ENCODE measurements at places on chromosomes 6 and 20.

DNA sequence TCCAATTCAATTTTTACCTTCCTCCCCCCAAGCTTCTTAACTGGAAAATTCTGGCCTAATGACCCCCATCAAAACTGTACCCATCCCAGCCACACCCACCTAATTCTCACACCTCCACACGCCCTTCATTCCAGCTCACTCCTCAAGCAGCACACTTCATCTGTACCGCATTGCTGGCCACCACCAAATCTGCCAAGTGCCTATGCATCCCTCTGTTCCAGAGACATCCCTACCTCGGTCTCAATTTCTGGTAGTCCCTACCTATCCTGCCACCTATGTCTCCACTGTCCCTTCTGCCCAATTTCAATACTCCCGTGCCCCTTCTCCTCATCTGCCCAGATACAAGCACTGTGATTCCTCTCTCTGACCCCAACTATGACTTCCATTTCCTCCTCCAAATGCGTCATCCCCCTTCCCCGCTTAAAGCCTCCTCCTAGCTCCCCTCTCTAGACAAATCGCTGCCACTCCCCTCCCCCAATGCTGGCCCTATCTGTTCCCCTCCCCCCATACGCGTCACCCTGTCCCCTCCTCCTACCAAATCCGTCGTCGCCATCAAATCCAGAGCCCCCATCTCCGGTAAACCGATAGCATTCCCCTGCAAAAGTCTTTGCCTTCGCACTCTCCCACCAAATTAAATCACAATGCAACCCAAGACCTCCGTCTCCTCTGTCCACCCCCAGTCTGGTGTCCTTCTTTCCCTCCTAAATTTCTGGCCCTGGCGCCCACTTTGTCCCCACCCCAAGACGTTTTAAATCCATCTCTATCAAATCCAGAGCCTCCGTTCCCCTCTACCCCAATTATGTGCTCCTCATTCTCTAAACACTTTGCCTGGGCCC is 1.2 kb downstream of the MTCH1 start:
- DNase-seq: no peak

- DNase-seq: no peak
Observed at GRCh38 chr6:152428126-152428525, 209.0 kb downstream of the SYNE1 start.

GRCh38 chr6:126477678-126478077 is 137.8 kb downstream of the CENPW start:
- DNase-seq: no peak

DNA sequence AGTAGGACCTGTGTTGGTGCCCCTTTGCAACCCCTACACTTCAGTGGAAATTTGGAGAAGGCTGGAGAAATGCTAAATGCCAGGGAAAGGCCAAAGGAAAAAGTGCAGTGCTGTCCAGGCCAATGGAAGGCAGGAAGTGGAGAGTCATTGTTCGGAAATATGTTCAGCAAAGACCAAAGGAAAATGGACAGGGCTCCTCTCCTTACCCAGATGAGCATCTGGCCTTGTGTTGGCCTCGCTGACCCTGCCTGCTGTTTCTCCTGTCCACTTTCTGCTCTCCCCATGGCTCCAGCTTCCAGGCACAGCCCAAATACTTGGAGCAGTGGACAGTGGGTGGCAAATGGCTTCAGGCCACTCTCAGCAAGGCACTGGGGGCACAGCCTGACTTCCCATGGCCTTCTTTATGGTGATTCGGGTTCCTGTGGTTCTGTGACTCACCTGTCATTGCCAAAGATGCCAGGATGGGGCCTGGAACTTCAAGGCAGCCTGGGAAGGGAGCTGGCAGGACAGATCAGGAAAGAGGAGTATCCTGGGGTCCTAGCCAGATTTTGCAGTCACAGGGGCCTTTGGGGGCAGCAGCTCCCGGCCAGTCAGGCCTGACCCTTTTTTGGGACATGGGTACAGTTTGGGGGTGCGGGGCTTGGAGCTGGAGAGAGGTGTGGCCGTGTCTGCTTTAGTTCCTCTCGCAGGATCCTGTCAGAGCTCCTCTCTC is 190.9 kb upstream of the SLC24A3 start:
- no peak for DNase-seq

GRCh38 chr20:58612121-58612691 is 38.9 kb upstream of the STX16 start:
- no peak for DNase-seq

DNA sequence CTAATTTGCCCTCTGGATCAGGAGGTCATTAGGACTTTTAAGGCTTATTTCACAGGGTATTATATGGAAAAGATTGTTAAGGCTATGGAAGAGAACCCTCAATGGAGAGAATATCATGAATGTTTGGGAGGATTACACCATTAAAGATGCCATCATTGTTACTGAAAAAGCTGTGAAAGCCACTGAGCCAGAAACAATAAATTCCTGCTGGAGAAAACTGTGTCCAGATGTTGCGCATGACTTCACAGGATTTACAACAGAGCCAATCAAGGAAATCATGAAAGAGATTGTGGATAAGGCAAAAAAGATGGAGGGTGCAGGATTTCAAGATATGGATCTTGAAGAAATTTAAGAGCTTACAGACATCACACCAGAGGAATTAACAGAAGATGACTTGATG is 798.3 kb upstream of the SLC35B3 start:
- DNase-seq: no peak

GRCh38 chr6:53546281-53546680 is 1.4 kb upstream of the GCLC start:
- DNase-seq: no peak

DNA sequence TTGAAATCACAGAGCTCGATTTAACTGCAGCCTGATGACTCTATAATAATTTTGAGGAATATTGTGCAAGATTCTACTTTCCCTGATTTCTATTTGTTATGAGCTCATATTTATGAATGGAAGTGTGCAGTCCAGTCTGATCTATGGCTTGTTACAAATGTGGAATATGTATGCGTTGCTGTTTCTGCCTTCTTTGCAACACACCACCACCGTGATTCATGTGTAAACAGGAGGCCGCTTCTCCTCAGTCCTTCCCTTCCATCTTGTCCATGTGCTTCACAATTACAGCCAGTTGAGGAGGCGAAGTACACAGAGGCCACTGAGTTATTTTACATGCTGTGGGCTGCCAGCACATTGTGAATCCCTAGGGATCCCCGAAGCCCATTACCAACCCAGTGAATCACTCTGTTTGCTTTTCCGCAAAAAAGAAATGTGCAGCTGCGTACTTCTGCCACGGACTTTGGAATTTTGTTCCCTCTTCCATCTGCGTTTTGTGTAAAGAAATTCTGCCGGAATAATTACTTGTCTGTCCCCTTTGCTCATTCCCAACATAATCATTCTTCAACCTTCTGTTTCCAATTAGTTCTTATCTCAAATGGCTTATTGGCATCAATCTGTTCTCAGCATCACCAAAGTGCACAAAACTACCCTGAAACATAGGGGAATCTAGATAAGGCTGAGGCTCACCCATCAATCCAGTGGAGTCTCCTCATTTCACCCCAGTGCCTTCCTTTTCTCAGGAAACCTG is 551.6 kb upstream of the CITED2 start:
- DNase-seq: no peak

GRCh38 chr20:63619505-63619904 is 7.4 kb downstream of the GMEB2 start:
- DNase-seq: no peak

- DNase-seq: no peak
Observed at GRCh38 chr6:77650098-77650663, 2.7 kb upstream of the MEI4 start.

DNA sequence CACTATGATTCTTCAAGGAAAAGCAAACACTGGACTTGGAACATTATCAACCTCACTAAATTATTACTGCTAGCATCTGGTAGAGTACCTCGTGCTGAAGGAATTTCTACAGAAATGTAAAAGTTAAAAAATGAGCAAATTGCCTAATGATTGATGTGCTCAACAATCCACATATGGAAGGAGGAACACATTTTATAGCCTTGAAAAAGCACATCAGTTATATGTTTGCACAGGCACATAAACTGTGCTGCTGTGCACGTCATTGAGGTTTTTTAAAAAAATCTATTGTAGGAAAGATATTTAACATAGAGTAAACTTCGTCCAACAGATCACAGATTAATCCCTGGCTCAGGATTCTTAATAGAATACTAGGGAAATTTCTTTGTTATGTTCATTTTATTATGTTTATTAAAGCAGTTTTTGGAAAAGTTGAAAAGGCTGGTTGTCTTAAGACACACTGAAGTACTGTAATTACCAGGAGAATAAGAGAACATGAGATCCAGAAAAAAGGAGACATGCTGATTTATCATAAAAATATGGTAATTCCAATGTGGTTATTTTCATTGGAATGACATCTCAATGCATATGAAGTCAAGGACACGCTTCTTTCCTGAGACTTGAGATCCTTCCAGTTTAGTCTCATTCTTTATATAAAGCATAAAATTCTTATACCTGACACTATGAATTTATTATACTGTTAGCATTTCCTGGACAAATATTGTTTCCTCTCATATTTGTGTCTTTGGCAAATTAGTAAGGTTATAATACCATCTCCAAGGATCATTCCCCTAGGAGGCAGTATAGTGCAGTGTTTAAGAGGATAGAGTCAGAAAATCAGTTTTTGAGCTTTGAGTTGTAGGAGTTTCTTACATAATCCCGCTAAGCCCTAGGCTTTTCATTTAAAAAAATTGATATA is 511.1 kb downstream of the TENT5A start:
- no peak for DNase-seq

DNA sequence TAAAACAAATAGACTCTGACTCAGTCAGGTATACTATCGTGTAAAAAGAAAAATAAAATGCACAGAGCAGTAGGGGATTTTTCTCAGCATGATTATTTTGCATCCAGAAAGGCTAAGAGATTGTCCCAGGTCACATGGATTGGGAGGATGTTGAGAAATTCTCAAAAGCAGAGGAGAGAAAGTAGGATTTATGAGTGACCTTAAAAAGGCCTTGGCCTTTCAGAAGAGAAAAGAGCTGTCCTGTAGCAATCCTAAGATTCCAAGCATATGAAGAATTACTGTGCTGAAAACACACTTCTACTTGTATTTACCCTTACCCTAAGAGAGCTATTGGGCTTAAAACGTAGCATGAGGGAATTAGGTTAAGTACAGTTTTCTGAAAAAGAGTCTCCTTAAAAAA is 149.7 kb upstream of the ENPP5 start:
- DNase-seq: no peak

DNA sequence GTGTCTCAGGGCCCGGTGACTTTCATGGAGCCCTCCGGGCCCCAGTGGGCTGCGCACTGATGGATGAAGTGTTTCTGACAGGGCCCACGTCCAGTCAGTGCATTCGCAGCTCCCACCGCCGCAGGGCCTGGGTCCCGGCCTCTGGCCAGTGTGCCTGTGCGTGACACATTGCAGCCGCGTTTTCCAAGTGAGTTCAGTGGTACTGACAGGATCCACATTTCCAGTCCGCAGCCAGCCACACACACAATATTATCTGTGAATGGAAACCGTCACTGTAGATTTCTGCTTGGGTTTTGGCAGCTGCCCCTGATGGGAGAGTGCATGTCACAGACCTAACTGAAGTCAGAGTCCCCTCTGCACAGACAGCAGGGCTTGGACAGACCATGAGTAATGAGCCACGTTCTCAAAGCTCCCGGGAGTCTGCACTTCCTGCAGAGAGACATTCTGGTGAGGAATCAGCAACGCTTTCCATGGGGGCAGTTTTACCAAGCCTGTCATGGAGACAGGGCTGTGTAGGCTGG is 171.4 kb downstream of the MYLK4 start:
- no peak for DNase-seq

DNA sequence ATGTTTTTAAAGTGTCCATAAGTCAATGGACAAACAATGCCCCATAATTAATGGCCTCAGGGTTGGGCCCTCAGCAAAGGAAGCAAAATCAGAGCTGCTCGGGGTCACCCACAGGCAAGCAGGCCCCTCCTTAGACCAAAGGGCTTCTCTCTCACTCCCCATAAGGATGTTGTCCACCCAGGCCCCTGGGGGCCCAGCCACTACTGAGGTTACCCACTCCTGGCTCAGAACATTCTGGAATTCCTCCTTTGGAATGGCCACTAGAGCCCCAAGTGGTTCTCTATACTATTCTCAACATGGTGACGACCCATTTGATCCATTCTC is 50.9 kb downstream of the BANF2 start:
- no peak for DNase-seq

- no peak for DNase-seq
Observed at GRCh38 chr6:127618729-127619128, 41.8 kb downstream of the C6orf58 start.

- DNase-seq: no peak
Observed at GRCh38 chr6:110467566-110468140, 8.8 kb downstream of the SLC22A16 start.

DNA sequence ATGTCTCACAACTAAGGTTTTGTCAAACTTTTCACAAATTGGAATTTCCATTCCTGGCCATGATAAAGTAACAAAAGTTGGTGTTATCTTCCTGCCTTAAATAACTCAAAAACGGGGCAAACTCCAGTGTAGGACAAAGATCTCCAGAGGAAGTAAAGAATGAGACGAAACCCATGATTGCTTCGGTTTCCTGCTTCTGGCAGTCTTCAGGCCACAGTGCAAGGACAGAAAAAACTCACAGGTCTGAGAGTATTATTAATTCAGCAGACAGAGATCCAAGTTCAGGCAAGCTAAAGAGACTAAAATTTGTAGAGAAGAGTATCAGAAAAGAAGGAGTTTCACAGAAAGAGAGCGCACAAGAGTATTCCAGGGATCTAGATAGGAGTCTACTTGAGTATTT is 64.8 kb upstream of the RCAN2 start:
- no peak for DNase-seq

DNA sequence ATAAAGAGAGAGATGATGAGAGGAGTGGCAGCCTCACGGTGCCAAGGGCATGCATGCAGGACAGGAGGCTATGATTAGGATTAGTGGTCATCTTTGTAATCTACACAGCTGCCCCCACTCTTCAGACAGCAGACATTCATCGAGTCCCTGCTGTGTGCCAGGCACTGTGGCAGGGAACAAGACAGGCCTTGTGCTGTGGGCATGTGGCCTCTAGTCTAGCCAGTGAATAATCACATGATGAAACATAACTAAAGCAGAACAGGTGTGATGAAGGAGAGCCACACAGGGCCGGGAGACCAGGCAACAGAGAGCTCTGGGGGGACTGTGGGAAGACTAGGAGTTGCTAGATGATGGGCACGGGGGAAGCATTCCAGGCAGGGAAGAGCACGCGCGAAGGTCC is 22.2 kb downstream of the TOX2 start:
- no peak for DNase-seq

GRCh38 chr6:163120223-163120622 is 294.3 kb upstream of the QKI start:
- DNase-seq: no peak

GRCh38 chr6:87289571-87289970 is 32.8 kb upstream of the SMIM8 start:
- no peak for DNase-seq

GRCh38 chr6:52076791-52077179 is 10.6 kb downstream of the PKHD1 start:
- DNase-seq: no peak

- no peak for DNase-seq
Observed at GRCh38 chr20:52601295-52601971, 370.7 kb upstream of the TSHZ2 start.

GRCh38 chr6:137829641-137830083 is 37.4 kb upstream of the TNFAIP3 start:
- no peak for DNase-seq

DNA sequence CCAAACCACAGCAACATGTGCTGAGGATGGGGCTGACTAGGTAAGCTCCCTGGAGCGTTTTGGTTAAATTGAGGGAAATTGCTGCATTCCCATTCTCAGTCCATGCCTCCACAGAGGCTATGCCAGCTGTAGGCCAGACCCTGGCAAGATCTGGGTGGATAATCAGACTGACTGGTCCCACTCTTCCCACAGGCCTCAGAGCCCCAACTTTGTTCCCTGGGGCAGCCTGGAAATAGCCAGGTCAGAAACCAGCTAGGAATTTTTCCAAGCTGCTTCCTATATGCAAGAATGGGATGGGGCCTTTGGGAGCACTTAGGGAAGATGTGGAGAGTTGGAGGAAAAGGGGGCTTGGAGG is 1.5 kb upstream of the VEGFA start:
- no peak for DNase-seq
